Ovary (tissue), 10 donors: ENCODE measurements at places on chromosomes 13 and 19. TPM values are rescaled to one million over a fixed set of nuclear protein-coding genes. Genes with fewer than 3 reads are reported as not detected.
A peak's percentile ranks its signal among the peaks of the same experiment; 100 is the strongest.

CAMSAP3 gene
- 1.4 TPM for polyA plus RNA-seq

DNA sequence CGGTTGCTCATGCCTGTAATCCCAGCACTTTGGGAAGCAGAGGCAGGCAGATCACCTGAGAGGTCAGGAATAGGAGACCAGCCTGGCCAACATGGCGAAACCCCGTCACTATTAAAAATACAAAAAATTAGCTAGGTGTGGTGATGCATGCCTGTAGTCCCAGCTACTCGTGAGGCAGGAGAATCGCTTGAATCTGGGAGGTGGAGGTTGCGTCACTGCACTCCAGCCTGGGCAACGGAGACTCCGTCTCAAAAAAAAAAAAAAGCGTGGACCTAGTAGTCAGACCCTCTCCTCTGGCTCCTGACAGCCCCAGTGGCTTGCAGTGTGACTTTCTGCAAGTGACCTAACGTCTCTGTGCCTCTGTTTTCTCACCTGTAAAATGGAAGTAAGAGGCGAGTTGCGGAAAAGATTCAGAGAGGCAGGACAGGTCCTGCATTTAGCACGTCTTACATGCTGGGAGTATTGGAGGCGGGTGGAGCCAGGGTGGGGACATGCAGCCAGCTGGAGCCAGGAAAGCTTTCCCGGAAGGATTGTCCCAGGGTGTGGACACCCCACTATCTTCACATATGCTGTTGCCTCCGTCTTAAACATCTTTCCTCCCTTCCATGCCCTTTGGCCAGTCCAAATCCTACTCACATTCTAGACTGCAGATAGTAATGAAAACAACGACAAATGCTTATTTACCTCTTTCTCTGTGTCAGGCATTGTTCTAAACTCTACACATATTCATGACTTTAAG is 2.9 kb downstream of the TUBB4A start:
- DNase-seq: no peak

DNA sequence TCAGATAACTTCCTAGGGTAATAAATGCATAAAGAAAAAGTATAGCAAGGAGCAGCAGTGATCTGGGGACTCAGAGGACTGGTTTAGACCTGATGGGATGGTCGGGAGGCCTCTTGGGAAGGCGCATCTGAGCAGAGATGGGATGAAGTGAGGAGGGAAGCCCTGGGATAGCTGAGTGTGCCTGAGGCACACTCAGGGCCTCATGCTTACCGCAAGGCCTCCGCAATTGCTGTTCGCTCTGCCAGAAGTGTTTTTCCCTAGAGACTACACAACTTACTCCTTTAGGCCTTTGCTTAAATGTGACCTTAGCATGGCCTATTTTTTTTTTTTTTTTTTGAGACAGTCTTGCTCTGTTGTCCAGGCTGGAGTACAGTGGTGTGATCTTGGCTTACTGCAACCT is 4.1 kb upstream of the DLL3 start:
- DNase-seq: no peak

- DNase-seq: no peak
Observed at GRCh38 chr19:48648134-48648533, 2.1 kb upstream of the CA11 start.

- no peak for DNase-seq
Observed at GRCh38 chr13:55516610-55517009, 1624.1 kb upstream of the PRR20A start.

DNA sequence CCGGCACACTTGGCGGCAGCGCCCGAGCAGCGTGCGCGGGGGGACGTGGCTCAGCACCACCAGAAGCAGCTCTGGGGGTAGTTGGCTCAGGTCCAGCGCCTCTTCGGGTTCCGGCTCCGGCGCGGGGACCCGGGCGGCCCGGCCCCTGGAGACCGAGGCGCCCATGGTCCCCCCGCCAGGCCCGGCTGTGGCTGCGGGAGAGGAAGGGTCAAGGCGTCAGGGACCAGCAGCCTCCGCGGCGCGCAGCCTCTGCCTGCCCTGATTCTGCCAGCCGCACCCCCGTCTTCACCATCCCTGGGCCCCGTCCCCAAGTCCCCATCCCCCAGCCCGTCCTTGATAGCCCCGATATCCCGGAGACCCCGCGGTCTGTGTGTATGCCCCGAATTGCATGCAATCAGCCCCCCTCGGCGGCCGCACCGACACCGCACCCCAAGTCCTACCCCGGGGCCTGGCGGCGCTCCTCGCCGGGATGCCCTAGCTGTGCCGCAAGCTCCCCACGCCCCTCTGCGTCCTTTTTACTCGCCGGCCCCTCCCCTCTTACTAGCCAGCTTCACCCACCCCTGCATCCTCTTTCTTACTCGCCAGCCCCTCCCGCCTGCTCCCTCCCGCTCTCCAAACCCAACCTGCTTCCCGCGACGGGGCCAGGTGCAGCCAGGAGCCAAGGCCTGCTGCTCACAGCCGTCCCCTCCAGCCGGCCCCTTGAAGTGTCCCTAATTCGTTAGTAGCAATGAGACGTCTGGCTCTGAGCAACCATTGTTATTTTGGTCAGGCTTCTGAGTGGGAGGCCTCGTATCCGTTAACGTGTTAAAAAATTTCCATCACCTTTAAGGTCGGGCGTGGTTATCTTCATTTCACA is at the start of gene FBXO27:
Gene FBXO27, minus strand, starts transcription at position 487 of the 856 bp plus-strand sequence. Its CDS starts 322 bp downstream, at position 165.
- peak; percentile 56 for DNase-seq
